Foreskin keratinocyte (primary cell): ENCODE measurements at places on chromosomes 3 and 15.

- DNase-seq: no peak
These were observed 393.1 kb downstream of the DIPK2A start for GRCh38 chr3:144364737-144365136.

- DNase-seq: peak; percentile 24
These were observed 101.4 kb downstream of the TFG start for GRCh38 chr3:100810671-100811070.

GRCh38 chr3:36210840-36211651 lies 169.3 kb upstream of the STAC start:
- DNase-seq: no peak

DNA sequence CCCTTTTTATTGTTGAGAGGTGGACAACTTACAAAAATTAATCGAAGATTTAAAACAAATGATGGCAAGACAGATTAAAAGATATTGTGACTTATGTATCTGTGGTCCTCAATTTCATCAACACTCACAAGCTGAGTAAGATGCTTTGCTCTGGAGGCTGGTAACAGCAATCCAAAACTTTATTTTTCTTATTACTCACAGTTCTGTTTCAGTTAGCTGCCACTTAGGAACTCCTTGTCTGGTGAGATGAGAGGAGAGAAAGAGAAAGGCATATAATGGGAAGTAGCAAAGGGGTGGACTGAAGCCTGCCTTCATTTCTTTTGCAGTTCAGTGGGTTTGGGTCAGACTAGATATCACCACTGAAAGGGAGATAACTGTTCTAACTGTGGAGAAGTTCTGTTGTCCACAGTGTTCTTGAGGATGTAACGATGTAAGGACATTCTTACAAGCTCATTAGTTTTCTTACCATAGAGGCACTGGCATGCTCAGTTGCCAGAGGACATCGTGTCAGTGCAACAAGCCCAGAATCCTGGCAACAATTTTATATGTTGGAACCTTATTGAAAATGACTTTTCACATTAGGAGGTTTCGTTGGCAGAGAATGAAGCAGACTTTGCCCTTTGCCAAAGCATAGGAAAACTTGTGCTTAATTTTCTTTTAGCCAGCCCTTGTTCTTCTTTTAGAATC lies 93.6 kb downstream of the PLCL2 start:
- no peak for DNase-seq

- DNase-seq: no peak
These were observed 2.3 kb upstream of the EDEM1 start for GRCh38 chr3:5185093-5185673.
